ENCODE measurements at places on chromosomes 5 and 9.

DNA sequence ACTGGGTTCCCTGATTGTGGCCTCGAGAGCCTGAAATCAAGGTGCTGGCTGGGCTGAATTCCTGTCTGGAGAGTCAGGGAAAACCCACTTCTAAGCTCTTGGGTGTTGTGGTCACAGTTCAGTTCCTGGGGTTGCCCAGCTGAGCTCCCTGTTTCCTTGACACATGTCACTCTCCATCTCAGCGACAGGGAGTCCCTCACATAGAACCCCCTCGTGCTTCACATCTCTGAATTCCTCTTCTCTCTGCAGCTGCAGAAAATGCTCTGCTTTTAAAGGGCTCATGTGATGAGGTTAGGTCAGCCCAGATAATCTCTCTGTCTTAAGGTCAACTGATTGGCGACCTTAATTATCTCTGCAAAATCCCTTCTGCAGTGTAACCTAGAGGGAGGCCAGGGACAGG, 53.5 kb upstream of the NFIL3 start:
- DNase-seq: no peak

GRCh38 chr5:178832618-178833201, 27.0 kb upstream of the ZNF354B start:
- DNase-seq: no peak

DNA sequence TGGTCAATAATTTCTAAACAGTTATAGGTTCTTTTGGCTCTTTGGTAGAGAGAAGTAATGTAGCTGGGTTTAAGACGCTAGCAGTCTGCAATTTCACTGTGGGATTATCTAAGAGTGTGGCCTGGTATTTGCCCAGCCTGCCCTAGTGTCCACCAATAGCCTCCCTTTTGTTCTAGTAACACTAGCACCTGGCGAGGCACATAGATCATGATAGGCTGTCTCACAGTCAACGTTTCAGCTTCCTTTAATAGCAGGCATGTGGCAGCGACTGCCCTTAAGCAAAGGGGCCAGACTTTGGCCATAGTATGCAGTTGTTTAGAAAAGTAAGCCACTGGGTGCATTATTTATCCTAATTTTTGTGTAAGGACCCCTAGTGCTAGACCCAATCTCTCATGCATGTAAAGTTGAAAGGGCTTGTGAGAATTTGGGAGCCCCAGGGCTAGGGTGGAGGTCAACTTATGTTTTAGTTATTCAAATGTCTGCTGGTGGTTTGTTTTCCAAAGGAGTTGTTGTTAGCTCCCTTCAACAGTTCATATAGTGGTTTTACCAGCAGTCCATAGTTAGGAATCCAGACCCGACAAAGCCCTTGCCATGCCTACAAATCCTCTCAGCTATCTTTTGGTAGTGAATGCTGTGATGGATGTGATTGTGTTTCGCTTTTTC, 274.3 kb downstream of the HTR1A start:
- no peak for DNase-seq

DNA sequence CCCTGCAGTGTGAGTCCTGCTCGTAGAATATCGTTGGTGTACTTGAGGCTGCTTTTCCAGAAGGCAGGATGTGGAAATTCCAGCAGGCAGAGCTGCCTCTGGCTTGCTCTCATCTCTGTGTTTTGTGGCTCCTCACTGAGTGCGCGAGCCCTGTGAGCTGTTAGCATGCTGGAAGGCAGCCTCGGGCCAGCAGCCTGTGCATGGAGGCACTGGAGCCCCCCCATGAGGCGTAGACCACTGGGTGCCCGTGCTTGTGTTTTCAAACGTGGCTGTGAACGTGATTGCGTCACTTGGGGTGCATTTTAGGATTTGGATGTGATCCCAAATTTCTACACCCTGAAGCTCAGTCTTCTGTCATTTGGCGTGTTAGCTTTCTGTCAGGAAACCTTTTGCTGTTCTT, 3.2 kb downstream of the WDR5 start:
- no peak for DNase-seq

DNA sequence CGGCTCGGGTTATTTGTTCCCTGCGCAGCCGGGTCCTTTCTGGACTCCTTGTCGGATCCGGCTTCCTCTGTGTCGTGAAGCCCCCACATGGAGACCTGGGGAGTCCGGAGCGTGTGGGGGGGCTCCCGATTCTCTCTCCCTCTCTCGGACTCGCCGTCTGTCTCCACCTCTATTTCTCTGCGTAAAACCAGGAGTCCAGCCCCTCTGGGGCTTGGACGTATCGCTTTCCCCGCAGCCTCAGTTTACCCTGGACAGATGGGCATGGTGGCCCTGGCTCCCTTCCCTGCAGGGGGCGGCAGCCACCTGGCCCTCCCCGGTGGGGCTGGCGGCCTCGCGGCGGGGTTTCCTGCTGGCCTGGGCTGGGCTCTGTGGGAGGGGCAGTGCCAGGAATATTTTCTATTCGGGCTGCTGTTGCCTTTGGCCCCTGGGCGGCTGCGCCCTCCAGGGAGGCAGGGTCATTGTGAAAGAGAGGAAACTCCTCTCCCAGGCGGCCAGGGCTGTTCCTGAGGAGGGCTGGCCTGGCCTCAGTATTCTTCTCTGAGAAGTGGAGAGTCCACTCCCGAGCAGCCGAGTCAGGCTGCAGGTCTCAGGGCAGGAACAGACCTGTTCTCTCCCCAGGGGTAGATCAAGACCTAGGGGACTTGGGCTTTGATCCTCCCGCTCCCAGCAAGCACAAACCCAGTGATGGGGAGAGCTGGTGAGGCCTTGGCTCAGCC, 665 bp downstream of the ASS1 start:
- no peak for DNase-seq

All from NCI-H187 treated with DMSO at 0.1 percent for 48 hours (cell line).